CD4-positive, alpha-beta T cell treated with Interleukin-15 for 4 hours (primary cell): ENCODE measurements at places on chromosomes 5 and 9.

DNA sequence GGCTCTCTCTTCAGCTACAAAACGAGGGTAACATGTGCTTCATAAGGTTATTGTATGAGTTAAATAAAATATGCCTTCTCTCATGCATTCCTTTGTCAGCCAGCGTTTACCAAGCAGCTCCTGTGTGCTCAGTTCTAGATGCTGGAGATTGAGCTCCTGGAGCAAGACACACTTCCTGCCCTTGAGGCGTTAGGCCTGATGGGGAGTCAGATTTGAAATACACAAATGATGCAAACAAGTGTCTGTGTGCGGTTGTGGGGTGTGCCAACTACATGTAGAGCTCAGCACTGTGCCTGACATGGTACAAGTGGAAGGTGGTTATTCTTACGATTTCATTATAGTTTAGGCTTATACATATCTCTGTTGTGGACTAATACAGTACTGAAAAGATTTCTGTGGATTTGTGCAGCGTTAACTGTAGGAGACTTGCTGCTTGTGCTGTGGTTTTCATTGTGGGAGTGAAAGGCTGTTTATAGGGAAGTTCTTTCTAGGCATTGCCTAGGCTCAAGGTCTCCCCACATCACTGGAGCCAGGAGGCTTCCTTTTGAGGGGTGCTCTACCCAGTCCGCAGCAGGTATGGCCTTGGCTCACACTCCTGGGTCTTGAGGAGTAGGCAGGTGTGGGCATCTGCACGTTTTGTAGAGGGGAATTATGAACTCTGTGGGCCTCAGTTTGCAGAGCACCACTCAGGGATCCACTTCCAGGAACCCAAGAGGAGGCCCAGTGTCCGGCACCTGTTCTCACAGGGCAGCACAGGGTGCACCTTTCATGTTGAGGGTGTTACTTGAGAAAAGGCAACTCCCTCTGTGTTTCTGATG lies 39.8 kb upstream of the ANGPTL2 start:
- DNase-seq: no peak

DNA sequence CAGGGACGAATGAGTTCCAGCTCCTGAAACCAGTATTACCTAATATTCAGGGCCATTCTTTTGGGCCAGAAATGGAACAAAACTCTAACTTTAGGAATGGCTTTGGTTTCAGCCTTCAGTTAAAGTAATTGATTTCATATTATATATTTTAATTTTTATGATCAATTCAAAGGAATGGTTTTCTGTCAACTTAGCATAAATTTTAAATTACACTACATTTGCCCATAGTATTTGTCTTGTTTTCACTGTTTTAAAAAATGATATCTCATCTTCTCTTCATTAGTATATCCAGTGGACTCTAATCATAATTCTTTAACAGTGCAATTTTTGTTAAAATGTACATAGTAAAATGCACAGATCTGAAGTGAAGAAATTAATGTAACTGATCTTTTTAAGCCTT lies 1.9 kb upstream of the PCDHB16 start:
- no peak for DNase-seq

GRCh38 chr5:137344723-137345322 lies 154.3 kb downstream of the SPOCK1 start:
- no peak for DNase-seq

DNA sequence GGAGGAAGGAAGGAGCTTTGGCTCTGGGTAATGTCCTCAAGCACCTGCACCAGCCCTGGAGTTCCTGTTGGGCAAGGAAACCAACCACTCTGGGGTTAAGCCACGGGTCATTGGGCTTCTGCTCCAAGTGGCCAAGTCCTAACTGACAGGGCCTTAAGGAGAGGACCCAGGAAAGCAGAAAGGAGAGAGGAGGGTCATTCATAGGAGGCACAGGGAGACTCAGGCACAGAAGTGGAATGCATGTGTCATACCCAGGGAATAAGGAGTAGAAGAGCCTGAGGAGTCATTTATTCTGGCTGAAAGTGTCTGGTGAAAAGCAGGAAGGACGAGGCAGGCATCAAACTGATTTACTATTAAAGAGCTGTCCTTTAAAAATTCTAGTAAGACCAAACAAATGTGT lies 129.2 kb downstream of the DMRT2 start:
- DNase-seq: no peak

GRCh38 chr5:150658121-150658520 lies 2.9 kb upstream of the MYOZ3 start:
- no peak for DNase-seq

DNA sequence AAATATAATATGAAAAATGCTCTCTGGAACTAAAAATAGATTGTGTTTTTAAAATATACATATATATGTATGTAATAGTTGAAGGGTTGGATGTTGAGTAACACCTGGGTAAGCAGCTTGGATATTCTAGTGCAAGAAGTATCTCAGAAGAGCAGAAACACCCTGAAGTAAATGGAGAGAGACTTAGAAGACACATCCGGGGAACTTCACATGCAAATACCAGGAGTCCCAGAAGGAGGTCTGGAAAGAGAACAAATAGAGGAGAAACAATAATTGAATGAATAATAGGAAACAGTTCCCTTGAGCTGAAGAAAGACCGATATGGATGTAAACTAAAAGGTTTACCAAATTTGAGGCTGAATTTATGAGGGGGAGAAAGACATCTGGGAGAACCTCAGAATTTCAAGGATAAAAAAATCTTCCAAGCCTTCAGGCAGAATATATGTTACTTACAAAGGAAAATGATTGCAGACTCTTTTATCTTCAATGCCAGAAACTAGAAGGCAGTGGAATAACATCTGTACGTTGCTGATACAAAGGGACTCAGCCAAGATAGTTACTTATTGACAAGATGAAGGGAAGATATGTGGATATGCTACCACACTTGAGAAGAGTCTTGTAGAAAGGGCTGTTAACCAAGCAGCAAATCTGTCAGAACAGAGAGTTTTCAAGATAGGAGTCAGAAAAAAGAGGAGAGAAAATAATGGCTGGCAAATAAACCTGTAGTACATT lies 42.7 kb downstream of the HSDL2 start:
- DNase-seq: no peak

GRCh38 chr5:34854459-34855174 lies 15.7 kb downstream of the TTC23L start:
- no peak for DNase-seq

GRCh38 chr5:133524666-133525065 lies 87.7 kb downstream of the FSTL4 start:
- DNase-seq: no peak

- no peak for DNase-seq
Measured at GRCh38 chr5:36156121-36156601, 4.2 kb downstream of the SKP2 start.

DNA sequence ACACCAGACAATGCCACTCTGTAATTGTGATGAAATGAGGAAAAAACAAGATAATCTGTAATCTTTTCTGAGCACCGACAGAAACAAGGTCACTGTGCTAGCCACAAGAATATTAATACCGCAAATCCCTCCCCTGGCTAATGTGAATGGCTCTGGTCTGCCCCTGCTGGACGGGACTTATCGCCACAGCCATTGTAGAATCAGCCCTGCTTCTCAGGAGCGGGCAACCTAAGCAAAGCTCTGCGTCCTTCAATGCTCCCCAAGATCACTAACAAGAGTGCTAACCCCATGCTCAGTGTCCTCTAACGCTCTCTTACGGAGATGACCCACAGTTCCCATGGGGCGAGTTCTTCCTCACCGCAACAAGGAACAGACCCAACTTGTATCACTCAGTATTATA lies 42.7 kb downstream of the OR2V1 start:
- DNase-seq: no peak

- no peak for DNase-seq
Measured at GRCh38 chr5:118722122-118723020, 266.0 kb downstream of the DTWD2 start.

DNA sequence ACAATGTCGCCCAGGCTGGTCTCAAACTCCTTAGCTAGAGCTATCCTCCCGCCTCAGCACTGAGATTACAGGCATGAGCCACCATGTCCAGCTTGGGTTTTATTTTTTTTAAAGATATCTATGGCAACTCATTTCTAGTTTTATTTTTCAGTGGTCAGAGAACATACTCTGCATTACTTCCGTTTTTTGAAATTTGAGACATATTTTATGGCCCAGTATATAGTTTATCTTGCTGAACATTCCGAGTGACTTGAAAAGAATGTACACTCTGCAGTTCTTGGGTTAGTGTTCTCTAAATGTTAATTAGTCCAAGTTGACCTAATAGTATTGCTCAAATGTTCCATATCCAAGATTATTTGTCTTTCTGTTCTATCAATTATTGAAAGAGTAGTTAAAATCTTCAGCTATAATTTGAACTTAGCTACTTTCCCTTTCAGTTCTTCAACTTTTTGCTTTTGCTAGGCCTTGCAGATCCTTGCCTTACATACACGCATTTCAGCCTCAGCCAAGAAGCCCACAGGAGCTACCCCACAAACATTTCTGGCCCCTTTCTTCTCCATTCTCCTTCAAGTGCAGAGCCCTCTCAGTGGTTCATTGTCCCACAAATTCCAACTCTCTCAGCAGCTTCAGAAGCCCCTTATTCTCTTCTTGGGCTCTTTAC lies 22.3 kb upstream of the SNAPC3 start:
- no peak for DNase-seq

- DNase-seq: peak; percentile 24
Measured at GRCh38 chr5:1503241-1504068, 20.3 kb downstream of the LPCAT1 start.

- no peak for DNase-seq
Measured at GRCh38 chr9:86304236-86304730, 21.9 kb upstream of the ISCA1 start.

GRCh38 chr9:98009936-98010335 lies 26.8 kb downstream of the ANP32B start:
- no peak for DNase-seq

DNA sequence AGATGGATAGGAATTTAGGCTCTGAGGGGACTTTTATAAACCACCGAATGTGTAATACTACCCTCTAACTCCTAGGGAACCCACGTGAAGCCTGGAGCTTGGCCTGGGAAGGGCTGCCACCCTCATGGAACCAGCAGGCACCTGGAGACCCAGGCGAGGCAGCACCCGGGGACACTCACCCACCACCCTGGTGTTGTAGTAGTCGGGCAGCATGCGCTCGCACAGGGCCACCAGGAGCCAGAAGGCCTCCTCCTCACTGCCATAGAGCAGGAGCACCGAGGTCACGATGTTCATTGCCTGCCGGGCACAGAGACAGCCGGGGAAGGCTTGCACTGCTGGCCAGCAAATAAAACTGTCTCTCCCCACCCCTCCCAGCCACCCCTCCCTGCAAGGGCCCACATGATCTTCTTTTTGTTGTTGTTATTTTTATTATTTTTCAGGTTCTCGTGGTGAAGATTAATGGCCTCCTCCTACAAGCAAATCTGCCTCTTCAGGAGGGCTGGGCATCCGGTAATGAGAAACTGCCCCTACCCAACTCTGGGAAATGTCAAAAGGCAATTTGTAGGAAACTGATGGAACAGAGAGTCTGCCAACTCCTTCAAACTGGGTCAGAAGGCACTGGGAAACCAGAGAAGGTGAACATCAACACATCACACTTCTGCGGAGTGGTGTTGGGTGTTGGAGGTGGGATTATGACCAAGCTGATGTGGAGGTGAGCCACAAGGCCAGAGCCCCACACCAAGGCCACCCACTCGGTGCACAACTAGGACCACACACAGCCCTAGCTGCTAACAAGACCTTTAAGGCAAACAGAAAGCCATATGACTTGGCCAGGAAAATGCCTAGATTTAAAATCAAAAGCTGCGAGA lies 17.4 kb upstream of the MRNIP start:
- DNase-seq: no peak

GRCh38 chr9:127570533-127571111 lies 41.5 kb upstream of the STXBP1 start:
- DNase-seq: no peak

- no peak for DNase-seq
Measured at GRCh38 chr5:21774801-21775200, 1078.3 kb downstream of the CDH12 start.
